ENCODE measurements at places on chromosomes 3 and 15. TPM values are rescaled to one million over a fixed set of nuclear protein-coding genes. Genes with fewer than 3 reads are reported as not detected.

C15orf62 gene
- 0.96 TPM for total RNA-seq

LTF gene
- total RNA-seq, result 14.3 TPM

SLC28A1 gene
- total RNA-seq, result not detected

MCF2L2 gene
- total RNA-seq, result 1.2 TPM

SPESP1 gene
- 1.2 TPM for total RNA-seq

DAZL gene
- total RNA-seq, result not detected

DNA sequence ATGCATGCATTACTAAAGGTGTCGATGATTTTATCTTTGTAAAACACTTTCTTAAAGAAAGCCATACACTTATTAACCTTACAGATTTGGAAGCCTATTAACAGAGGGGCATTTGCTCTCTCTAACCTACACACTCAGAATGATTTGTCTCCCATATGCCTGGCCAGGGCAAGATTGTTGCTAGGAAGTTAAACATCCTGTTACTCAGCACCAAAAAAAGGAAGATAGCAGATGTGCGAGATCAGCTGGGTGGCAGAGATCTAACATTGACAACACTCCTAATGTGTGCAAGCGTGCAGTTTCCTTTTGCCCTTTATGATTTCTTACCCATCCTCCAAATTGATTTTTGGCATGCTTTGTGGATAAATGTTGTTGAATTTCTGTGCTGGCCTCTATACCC is 73.9 kb upstream of the TMEM108 start:
- no peak overlapping the region for H3K27ac ChIP-seq
- H3K27me3 ChIP-seq, result no peaks in the 10 kb centered on the region
- no peak overlapping the region for H3K4me3 ChIP-seq
- DNase-seq, result no peak
- no peaks in the 10 kb centered on the region for H3K36me3 ChIP-seq

DNA sequence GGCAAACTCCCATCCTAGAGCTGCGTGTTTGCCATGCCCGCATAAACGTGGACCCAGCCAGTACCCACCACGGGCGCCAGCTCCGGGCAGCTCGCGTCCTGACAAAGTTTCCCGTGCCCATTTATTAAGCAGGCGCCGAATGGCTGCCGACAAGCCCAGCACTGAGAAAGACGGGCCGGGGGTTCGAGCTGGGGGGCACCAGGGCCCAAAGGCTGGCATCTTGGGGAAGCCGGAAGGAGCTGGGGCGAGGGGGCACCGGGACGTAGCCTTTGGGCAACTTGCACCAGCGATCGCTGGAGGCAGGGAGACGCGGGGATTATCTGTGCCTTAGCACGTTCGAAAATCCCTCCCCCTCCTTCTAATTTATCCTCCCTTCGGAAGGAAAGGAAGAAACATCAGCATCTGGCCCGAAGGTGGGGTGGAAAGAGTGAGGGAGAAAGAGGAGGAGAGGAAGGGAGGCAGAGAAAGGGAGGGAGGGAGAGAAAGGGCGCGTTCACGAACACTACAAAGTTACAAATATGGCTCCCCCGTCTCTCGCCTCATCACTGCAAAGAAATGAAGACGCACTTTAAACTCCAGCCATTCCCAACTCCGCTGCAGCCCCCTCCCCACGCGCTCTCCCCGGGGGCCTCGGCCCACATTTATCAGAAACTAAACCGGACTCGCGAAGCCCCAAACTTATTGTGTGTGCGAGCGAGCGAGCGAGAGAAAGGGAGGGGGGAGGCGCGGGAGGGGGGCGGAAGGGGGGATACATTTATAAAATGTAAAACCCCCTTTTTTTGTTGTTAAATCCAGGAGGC is 1.0 kb downstream of the ANP32A start:
- H3K4me3 ChIP-seq, result peak overlapping the region; percentile 96
- H3K27me3 ChIP-seq, result no peaks in the 10 kb centered on the region
- H3K27ac ChIP-seq, result peak overlapping the region; percentile 99
- H3K36me3 ChIP-seq, result no peaks in the 10 kb centered on the region

GRCh38 chr15:84797212-84797611 is 19.9 kb upstream of the ALPK3 start:
- no peak overlapping the region for H3K4me3 ChIP-seq
- peak; percentile 7 for DNase-seq
- no peaks in the 10 kb centered on the region for H3K4me1 ChIP-seq
- H3K27ac ChIP-seq, result no peak overlapping the region
- peaks cover 88% of the 10 kb centered on the region for H3K36me3 ChIP-seq

DNA sequence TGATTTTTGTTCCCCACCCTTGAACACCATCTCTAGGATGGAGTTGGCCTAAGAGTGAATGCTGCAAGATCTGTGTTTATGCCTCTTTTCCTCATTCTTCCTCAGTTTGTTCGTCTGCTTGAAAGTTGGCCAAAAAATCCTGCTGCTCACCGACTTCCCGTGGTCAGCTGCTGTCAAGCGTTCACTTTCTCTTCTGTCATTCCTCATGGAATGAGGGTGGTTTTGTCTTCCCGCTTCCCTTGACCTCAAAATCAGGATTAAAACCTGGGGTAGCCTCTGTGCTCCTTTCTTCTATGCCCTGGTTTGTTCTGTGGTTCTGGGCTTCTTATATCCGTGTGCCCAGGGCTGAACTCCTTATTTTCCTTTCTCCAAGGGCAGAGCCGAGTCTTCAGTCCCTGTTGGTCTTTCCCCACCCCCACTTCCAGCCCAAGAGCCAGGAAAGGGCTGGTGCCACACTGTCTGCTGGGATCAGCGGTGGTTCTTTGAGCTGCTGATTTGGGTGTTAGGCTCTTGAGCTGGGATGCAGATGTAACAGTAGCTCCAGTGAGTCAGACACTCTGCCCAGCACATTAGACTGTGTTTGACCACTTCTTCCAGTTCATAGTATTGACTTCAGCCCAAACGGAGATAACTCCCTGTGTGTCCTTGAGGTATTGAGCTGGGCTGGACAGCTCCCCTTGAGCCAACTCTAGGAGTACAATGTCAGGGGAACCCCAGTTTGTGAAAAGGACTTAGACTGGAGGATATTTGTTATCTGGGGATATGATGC is 2.3 kb downstream of the SERF2 start:
- peak overlapping the region; percentile 98 for H3K27ac ChIP-seq
- no peak for DNase-seq
- peak overlapping the region; percentile 94 for H3K4me3 ChIP-seq
- peaks cover 38% of the 10 kb centered on the region for H3K4me1 ChIP-seq
- H3K36me3 ChIP-seq, result peaks cover 46% of the 10 kb centered on the region

DNA sequence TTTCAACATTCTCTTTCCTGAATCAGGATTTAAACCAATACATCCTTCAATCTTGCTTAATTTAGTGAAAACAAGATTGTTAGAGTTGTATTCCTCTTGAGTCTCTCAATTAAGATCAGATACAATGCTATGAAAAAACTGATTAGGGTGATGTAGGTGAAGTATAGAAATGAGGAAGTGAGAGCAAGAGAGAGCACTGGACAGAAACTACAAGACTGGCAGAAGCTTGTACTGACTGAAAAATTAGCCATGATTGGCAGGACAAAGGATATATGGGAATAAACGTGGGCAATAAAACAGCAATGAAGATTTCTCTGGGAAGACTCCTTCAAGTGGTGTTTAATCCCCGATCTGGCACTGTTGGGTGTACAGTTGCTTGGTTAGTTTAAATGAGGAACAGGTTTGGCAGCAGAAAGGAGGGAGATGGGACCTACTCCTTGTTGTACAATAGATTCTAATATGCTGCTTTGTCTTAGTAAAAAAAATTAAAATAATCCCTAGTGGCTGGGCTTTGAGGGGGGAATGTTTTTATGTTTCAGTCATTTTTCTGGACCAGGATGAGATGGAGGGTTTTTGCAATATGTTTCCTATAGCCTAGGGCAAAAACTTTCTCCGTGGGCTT is 252.7 kb downstream of the SLC9A9 start:
- H3K36me3 ChIP-seq, result no peaks in the 10 kb centered on the region
- no peak for DNase-seq
- H3K4me3 ChIP-seq, result no peak overlapping the region

DNA sequence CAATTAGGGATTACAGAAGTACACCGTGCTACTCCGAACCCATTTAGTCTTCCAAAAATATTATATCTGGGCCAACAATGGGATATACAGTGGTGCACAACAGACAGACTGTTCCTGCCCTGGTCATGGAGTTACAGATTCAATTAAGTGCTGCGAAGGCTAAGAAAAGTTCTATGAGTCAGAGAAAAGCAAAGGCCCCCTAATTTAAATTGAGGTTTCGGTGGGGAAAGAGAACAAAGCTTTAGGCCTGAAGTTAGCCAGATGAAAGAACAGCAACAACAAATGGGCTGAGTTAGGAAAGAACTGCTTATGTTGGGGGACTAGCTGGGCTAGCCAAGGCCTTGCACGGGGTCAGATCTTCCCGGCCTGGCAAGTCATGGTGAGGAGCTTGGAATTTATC is 131.8 kb downstream of the MDFIC2 start:
- H3K4me1 ChIP-seq, result no peaks in the 10 kb centered on the region
- no peak overlapping the region for H3K27ac ChIP-seq
- H3K27me3 ChIP-seq, result peaks cover 15% of the 10 kb centered on the region
- no peak overlapping the region for H3K4me3 ChIP-seq
- DNase-seq, result no peak

DNA sequence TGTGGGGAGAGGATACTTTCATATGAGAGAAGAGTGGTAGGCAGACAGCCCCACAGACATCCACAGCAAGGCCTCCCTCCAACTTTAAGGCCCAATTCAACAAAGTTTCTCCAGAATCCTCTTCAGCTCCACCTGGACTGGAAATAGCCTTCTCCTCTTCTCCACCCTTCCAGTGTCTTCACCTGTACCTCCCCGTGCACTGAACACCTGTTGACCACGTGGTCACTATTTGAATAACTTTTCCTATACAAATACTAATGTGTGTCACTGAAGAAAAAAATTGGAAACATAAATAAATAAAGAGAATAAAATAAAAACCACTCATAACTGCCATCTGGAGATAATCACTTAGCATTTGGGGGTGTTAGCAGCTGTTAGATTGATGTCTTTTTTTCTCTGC is 52.9 kb downstream of the CCNL1 start:
- no peaks in the 10 kb centered on the region for H3K27me3 ChIP-seq
- no peak overlapping the region for H3K27ac ChIP-seq
- H3K36me3 ChIP-seq, result no peaks in the 10 kb centered on the region
- DNase-seq, result no peak
- no peaks in the 10 kb centered on the region for H3K4me1 ChIP-seq

GRCh38 chr3:14138109-14138877 is 13.4 kb downstream of the TMEM43 start:
- DNase-seq, result no peak
- H3K36me3 ChIP-seq, result peaks cover 89% of the 10 kb centered on the region
- H3K4me3 ChIP-seq, result no peak overlapping the region
- H3K4me1 ChIP-seq, result peaks cover 27% of the 10 kb centered on the region

DNA sequence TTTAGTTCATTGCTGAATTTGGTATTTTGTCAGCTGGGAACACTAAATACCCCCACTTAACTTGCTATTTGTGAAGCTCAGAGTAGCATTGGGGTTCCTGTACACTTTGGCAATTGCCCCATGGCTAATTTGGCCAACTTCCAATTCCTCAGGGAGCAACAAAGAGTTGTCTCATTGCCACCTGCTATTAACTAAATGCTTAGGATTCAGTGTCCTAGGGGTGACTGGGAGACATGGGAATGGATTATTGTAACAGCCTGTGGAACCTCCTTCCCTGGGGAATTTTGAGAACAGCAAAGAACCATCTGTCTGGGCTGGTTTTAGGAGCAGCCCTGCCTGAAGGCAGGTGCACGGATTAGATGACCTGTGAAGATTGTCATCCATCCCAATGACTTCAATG is 437.4 kb upstream of the TPRG1 start:
- no peaks in the 10 kb centered on the region for H3K27me3 ChIP-seq
- H3K27ac ChIP-seq, result no peak overlapping the region
- no peak for DNase-seq
- no peaks in the 10 kb centered on the region for H3K4me1 ChIP-seq
- H3K4me3 ChIP-seq, result no peak overlapping the region

- peaks cover 15% of the 10 kb centered on the region for H3K4me1 ChIP-seq
- no peak for DNase-seq
- H3K27me3 ChIP-seq, result no peaks in the 10 kb centered on the region
- peak overlapping the region; percentile 91 for H3K27ac ChIP-seq
- no peaks in the 10 kb centered on the region for H3K36me3 ChIP-seq
Observed at GRCh38 chr15:41401904-41402267, 410 bp downstream of the NDUFAF1 start.

GRCh38 chr3:63911873-63912767 is at the start of gene SCAANT1:
SCAANT1 (minus strand) TSS chr3:63912383.
- peak; percentile 96 for DNase-seq
- H3K27ac ChIP-seq, result peak within 1 kb of the TSS; percentile 96
- H3K27me3 ChIP-seq, result no peaks in the 10 kb centered on the region
- peaks cover 23% of the 10 kb centered on the region for H3K4me1 ChIP-seq
- peak within 1 kb of the TSS; percentile 80 for H3K4me3 ChIP-seq

GRCh38 chr3:132726341-132726823 is 4.2 kb upstream of the NPHP3 start:
- H3K36me3 ChIP-seq, result no peaks in the 10 kb centered on the region
- no peaks in the 10 kb centered on the region for H3K27me3 ChIP-seq
- DNase-seq, result no peak
- H3K4me1 ChIP-seq, result peaks cover 10% of the 10 kb centered on the region
- H3K27ac ChIP-seq, result no peak overlapping the region

DNA sequence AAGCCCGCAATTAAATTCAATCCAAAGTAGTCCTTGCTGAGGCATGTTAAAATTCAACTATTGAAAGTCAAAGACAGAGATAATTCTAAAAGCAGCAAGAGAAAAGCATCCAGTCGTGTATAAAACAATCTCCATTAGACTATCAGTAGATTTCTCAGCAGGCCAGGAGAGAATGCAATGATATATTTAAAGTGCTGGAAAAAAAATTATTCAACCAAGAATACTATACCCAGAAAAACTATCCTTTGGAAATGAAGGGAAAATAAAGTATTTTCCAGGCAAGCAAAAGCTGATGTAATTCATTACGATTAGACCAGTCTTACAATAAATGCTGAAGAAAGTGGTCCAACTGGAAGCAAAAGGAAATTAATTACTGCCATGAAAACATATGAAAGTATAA is 113.5 kb downstream of the TRIM42 start:
- no peak for DNase-seq
- H3K4me3 ChIP-seq, result no peak overlapping the region
- no peak overlapping the region for H3K27ac ChIP-seq

- H3K27ac ChIP-seq, result no peak overlapping the region
- H3K4me3 ChIP-seq, result no peak overlapping the region
- DNase-seq, result no peak
Observed at GRCh38 chr3:31760654-31761053, 220.4 kb downstream of the OSBPL10 start.

- no peak for DNase-seq
- H3K27ac ChIP-seq, result no peak overlapping the region
- no peaks in the 10 kb centered on the region for H3K4me1 ChIP-seq
- H3K27me3 ChIP-seq, result no peaks in the 10 kb centered on the region
- H3K4me3 ChIP-seq, result no peak overlapping the region
Observed at GRCh38 chr3:167406876-167407492, 26.9 kb upstream of the ZBBX start.

GRCh38 chr3:175746308-175746707 is 887.2 kb downstream of the NAALADL2 start:
- no peaks in the 10 kb centered on the region for H3K4me1 ChIP-seq
- no peaks in the 10 kb centered on the region for H3K36me3 ChIP-seq
- H3K27me3 ChIP-seq, result no peaks in the 10 kb centered on the region
- H3K27ac ChIP-seq, result no peak overlapping the region

- no peaks in the 10 kb centered on the region for H3K36me3 ChIP-seq
- no peak overlapping the region for H3K4me3 ChIP-seq
- no peak for DNase-seq
- no peaks in the 10 kb centered on the region for H3K4me1 ChIP-seq
Observed at GRCh38 chr15:45827275-45827674, 192.4 kb downstream of the SQOR start.

All from upper lobe of right lung (tissue), 1 donor.